Retinal pigment epithelial cell (primary cell): ENCODE measurements at places on chromosomes 3 and 15.
A peak's percentile ranks its signal among the peaks of the same experiment; 100 is the strongest.

- peak; percentile 42 for DNase-seq
Measured at GRCh38 chr15:56794165-56794552, 60.9 kb upstream of the ZNF280D start.

- no peak for DNase-seq
Measured at GRCh38 chr15:74398183-74398582, 30.7 kb upstream of the CYP11A1 start.

DNA sequence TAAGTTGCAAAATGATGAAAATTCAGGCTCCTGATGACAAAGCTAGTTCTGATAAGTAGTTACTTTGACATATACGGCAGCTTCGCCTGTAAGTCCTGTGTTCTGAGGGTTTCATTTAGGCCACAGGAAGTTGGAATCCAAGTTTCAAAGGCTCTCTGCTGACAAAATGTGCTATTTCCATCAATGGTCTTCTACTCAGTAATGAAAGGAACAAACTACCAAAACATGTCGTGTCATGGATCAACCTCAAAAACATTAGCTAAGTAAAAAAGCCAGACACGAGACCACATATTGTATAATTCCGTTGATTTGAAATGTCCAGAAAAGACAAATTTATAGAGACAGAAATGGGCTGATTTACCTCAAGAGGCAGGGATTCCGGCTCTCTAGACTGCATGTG lies 22.5 kb downstream of the NGRN start:
- no peak for DNase-seq

DNA sequence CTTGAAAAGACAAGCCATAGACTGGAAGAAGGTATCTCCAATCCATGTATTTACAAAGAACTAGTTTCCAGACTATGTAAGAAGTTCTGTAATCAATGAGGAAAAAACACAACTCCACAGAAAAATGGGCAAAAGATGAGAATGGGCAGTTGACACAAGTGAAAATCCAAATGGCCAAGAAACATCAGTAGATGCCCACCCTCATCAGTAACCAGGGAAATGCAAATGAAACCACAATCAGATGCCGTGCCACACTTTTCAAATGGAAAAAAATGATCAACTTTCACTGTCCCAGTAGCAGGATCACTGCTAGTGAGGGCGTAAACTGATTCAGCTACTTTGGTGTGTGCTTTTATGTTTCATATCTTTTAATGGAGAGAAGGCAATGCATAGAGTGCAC lies 4.5 kb upstream of the CPEB1 start:
- DNase-seq, result no peak

- DNase-seq, result no peak
Measured at GRCh38 chr15:98003996-98004395, 43.5 kb downstream of the ARRDC4 start.

DNA sequence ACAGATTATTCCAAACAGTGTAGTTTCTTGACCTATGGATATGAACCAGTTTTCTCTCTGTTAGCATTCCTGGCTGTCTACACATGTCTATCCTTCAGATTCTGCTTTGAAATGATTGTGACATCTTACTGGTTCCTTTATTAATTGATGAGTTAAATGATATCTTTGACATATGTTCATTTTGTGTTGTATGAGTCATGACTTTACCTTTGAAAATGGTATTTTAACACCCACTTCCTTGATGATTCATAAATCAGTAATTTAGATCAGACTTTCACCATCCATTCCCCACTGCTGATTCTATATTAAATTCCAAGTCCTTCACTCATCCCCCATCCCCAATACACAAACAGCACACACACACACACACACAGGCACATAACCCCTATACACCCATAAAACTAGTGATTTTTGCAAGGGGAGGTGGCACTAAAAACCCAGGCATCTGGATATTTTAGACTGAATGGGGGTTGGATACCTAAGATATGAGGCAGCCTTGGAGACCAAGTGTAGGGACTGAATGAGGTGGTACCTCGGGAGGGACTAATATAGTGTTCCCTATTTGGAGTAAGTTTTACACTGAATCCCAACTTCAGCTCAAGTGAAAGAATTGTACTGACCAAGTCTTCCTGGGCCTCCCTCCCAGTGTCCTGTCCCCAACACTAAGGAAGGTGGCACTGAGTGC lies 9.7 kb downstream of the CCK start:
- peak; percentile 16 for DNase-seq

DNA sequence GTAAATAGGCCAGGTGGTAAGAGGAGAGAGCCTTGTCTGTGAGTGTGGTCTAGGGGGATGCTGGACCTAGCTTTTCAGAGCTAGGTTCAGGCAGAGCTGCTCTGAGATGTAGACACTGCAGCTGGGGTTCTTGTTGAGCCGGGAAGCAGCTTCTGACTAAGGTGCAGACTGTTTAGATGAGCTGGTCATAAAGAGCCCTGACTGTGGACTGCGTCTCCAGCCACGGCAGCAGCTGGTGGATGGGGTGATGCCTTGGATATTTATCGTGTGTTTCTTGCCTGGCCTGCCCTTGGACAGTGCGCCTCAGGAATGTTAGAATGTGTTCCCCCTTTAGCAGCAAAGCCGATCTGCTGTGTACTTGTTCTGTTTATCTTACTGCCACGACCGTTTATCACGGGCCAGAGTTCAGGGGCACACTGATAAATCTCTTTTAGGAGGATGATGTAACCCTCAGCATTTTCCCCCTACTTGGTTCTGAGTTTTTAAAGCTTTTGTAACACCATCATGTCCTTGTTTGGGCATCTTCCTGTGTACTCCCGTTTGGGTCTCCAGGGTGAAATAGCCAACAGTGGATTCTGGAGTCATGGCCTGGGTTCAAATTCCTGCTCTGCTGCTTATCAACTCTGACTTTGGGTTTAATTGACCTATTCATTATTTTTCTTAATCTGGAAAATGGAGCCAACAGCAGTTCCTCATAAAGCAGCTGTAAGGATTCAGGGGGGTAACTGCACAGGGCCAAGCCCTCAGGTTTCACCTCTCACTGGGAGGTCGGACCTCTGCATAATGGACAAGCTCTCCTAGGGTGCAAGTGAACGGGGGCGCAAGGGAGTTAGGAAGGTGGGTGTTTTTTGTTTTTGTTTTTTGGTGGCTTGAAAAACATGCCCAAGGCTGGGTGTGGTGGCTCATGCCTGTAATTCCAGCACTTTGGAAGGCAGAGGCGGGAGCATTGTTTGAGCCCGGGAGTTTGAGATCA lies 51.4 kb downstream of the FLNB start:
- DNase-seq, result no peak
